Right ventricle myocardium superior (tissue), 1 donor: ENCODE measurements at places on chromosomes 2 and 18.

DNA sequence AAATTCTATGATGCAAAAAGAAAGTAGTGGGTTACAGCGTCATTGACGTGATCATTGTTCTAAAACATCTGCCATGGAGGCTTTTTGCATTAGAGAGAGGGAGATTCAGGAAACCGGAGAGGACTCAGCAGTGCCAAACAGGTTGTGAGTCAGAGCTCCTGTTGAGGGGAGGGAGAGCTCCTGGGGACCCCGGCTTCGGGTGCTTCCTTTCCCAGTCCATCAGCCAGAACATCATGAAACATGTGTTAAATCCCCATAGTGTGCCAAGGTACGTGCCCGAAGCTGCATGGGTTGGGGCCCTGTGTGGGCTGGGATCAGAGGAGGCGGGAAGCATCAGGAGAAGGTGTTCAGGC is 791 bp upstream of the CYRIA start:
- no peak for DNase-seq

DNA sequence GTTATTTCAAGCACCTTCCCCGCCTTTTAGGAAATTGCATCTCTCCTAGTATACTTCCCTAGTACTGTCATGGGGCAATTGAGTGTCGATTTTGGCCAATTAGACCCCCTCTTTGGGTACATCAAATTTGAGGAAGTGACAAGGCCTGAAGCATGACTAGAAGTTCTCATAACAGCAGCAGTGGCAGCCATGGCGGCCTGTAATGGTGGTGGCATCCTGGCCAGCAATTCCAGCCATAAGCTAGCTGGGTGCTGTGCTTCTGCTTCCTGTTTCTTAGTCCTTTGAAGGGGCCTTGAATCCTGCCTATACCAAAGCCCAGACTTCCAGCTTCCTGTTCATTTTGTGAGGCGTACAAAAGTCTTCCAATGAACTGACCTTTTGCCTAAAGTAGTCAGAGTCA is 523.1 kb downstream of the PLCL1 start:
- DNase-seq: no peak

DNA sequence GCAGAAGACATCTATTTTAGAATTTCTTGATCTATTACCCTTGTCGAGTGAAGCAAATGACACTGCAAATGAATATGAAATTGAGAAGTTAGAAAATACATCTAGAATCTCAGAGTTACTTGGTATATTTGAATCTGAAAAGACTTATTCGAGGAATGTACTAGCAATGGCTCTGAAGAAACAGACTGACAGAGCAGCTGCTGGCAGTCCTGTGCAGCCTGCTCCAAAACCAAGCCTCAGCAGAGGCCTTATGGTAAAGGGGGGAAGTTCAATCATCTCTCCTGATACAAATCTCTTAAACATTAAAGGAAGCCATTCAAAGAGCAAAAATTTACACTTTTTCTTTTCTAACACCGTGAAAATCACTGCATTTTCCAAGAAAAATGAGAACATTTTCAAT is 370.4 kb downstream of the XIRP2 start:
- DNase-seq: no peak

GRCh38 chr2:106868275-106868674 is 17.7 kb downstream of the ST6GAL2 start:
- DNase-seq: no peak

DNA sequence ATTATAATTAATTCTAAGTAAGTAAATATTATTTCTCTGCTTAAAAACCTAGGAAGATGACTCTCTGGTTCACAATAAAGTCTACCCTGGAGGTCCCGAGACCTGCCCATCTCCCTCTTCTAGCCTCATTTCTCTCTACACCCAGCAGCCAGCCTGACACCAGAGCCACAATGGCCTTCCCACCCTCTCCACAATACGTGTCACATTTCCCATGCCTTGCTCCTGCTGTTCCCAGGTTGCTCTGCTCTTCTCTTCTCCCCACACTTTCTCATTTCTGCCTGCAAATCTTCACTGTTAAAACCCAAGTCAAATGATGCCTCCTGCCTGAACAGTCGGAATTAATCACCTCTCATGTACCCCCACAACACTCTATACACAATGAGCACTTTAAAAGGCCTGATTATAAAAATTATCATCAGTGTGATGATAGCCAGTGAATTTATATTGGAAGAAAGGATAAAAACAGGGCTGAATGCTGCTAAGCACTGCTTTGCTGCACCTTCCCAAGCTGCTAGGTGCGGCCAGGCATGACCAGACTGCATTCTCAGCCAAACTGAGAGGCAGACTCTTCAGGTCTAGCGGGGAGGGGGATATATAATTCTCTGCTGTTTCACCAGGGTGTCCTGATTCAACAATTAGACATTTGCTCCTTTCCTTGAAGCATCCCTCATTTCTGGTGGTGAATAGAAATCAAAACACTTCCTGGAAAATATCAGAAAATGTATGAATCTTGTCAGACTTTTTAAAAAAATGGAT is 160.6 kb downstream of the DTNA start:
- no peak for DNase-seq

GRCh38 chr2:68506170-68506569 is 38.8 kb downstream of the APLF start:
- no peak for DNase-seq

DNA sequence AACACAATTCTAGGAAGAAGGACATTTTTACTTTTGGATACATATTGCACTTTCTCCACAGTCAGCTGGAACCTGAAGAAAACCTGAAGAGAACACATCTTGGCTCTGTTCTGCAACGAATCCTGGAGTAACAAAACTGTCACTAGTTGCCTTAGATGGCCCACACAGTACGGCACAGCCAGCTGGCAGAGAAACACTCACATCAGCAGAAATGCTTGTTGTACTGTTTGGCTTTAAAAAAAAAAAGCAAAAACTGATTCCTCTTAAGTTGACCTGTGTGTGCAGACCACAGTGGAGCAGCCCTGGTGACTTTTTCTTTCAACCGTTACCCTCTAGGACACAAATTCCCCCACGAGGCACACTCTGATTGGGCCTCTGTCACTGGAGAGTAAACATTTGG is 152.3 kb upstream of the TWIST2 start:
- DNase-seq: no peak

DNA sequence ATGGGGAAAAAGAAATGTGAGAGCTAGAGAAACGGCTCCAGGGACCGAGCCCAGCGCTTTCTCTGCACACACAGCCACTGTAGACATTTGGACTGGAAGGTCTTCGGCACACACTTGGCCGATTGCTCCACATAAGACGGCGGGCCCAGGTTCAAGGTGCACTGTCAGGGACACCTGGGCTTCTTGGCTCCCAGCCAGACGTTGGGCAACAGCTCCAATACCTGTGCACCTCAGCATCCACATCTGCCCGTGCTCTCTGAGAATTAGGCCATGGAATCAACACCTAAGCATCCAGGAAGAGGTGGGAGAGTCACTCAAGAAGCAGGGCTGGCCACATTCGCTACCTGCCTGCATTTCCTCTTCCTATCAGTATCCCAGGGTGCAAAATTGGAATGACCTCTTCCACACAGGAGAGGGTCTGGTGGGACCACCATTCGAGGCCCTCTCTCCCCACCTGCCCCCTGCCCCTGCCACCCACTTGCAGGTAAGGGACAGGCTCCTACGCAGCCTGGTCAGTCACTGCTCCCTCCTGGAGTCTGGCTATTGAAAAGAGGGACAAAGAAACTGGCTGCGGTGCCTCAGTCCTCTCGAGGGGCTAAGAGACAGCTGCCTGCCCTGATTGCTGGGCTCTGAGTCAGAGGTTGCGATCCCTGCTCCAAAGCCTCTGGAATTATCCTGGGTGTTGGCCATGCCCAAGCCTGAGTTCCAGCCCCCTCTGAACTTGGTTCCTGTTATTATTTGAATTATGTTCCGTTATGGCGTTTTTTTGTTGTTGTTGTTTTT is 40.1 kb upstream of the TAF1B start:
- peak; percentile 43 for DNase-seq

- no peak for DNase-seq
Measured at GRCh38 chr18:35923939-35924684, 48.4 kb upstream of the RMP24 start.

DNA sequence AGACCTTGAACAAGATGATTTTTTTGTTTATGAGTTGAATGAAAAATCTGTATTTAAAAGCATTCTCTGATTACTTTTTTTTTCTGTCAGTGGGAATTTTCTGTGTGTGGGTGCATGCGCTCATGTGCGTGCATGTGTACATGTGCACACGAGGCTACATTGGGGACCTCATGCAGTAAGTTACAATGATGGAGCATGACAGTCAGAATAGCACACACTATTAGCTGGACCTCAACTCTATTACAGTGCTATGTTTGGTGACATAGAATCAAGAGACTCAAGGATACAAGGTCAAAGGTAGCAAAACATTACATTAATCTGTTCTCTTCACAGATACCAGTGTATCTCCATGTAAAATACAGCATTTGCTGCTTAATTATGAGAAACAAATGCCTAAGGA is 276.8 kb upstream of the FIGN start:
- no peak for DNase-seq

- DNase-seq: peak; percentile 51
Measured at GRCh38 chr2:101696272-101697123, 1.0 kb upstream of the MAP4K4 start.

DNA sequence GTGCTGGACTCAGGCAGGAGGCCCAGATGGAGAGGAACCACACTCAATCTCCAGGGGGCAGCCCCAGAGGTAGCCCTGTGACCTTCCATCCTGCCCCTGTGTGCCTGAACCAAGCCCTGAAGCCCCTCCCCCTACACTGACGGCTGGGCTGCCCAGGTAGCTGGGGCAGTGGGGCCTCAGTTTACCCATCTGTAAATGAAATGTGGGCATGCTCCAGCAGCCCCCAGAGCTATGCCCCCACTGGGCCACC is 15.8 kb downstream of the CROCC2 start:
- DNase-seq: no peak

GRCh38 chr2:159226608-159227385 is 59.7 kb downstream of the WDSUB1 start:
- no peak for DNase-seq

DNA sequence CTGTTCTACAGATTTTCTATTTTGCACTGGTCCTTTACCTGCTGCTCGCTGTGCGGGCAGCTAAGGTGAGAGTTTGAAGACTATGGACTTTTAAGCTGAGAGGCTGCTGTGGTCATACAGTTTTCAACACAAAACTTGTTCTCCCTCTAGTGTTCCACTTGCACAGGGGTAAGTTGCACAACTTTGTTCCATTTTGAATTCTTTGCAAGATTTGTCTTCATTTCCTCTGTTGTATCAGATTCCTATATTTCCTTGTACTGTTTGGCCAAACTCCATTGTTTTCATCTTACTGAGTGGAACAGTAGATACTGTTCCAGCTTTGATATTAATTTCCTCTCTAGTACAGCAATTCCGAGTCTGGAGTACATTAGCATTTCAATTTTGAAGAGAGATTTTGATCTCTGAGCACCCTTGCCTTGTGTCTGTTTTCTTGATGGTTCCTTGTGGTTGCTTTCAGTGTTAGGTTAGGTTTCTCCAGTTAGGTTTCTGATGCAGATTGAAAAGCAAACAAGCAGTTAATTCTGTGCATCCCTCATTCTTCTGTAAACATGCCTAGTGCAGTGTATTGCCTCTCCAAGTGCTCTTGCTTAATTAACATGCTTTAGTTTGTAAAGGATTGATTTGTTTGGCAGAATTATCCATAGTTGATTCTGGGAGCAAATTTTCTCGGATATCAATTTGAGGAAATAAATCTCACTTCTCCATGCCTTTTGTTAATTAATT is 188.8 kb downstream of the PTPRM start:
- DNase-seq: no peak

GRCh38 chr2:238866656-238867277 is 18.9 kb downstream of the TWIST2 start:
- DNase-seq: no peak

DNA sequence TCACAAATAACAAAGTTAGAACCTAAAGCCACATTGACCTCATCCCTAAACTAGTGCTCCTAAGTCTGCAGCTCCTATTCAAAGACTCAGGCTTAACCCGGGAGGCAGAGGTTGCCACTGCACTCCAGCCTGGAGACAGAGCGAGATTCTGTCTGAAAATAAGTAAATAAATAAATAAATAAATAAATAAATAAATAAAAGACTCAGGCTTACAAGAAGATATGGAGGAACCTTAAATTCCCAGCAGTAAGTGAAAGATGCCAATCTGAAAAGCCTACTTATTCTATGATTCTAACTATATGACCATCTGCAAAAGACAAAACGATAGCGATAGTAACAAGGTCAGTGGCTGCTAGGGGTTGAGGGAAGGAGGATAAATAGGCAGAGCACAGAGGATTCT is 101.7 kb downstream of the DDX1 start:
- no peak for DNase-seq

DNA sequence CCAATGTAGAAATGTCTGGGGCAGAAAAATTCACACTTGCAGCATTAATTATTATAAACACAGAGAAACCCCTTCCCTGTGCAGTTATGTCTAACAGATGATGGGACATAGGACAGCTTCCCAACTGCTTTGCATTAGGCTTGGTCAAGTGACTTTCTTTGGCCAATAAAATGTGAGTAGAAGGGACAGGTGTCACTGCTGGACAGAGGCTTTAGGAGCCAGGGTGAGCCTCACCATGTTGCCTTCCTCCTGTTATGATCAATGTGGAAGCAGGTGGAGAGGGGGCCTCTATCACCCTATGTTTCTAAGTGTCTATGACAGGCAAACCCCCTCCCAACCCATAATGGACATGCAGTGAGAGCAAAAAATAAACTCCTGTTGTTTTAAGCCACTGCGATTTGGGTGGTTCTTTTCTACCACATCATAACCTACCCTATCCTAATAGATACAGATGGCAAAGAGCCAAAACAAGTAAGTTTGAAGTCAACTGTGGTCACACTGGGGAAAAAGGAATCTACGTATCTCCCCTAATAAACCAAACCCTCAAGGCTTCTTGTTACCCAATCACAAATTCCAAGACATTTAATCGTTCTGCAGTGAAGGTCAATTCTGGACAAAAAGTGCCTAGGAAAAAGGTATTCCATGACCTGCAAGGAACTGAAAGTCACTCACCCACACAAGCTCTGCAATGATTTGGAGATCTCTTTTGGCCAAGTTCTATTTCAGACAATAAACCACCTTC is 28.6 kb upstream of the POU3F3 start:
- no peak for DNase-seq

GRCh38 chr2:97953853-97954252 is 41.9 kb downstream of the TMEM131 start:
- DNase-seq: no peak

- no peak for DNase-seq
Measured at GRCh38 chr18:76453057-76453561, 41.9 kb downstream of the ZNF516 start.

DNA sequence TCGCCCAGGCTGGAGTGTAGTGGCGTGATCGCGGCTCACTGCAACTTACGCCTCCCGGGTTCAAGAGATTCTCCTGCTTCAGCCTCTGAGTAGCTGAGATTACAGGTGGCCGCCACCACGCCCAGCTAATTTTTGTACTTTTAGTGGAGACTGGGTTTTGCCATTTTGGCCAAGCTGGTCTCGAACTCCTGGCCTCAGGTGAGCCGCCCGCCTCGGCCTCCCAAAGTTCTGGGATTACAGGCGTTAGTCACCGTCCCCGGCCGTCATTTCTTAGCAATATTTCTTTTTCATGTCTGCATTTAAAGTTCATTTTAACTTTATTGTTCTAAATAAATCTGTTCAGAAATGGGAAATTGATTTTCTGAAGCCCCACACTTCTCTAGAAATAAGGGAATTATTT is 597.3 kb upstream of the DDX18 start:
- no peak for DNase-seq
